ENCODE measurements at places on chromosomes 13 and 19.

GRCh38 chr19:389255-389934 is 19.6 kb downstream of the C2CD4C start:
- DNase-seq: no peak

GRCh38 chr13:78679329-78679728 is 20.4 kb upstream of the OBI1 start:
- DNase-seq: no peak

- DNase-seq: peak; percentile 31
These were observed 28.5 kb upstream of the NPAS1 start for GRCh38 chr19:46990991-46991676.

- DNase-seq: no peak
These were observed 4.2 kb downstream of the FFAR3 start for GRCh38 chr19:35362261-35363000.

DNA sequence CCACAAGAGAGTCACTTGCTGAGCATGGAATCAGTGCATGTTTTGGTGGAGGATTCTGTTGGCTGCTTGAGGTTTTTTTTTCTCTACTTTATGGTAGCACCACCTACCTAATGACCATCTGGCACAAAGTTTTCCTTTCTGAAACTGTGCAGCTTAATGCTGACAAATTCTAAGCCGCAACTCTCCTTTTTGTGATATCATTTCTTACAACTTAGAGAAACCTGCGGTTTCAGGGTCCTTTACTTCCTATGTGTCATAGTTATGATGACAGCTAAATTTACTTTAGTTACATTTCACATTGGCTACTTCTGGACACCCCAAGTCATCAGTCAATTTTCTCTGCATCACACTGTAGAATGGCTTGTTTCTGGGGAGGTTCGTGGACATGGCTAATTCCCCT is 115.4 kb upstream of the TMTC4 start:
- DNase-seq: no peak

DNA sequence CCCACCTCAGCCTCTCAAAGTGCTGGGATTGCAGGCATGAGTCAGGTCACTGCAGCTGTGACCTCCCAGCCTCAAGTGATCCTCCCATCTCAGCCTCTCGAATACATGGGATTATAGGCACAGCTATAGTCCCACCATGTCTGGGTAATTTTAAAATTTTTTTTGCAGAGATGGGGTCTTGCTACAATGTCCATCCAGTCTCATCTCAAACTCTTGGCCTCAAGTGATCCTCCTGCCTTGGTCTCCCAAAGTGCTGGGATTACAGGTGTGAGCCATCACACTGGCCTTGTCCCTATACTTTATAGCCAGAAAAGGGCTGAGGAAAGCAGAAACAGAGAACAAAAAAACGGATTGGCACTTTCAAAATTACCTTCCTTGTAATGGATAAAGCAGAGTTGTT is 4.8 kb upstream of the FBXO27 start:
- DNase-seq: no peak

- peak; percentile 50 for DNase-seq
These were observed 113.9 kb downstream of the CRYL1 start for GRCh38 chr13:20411638-20412342.

DNA sequence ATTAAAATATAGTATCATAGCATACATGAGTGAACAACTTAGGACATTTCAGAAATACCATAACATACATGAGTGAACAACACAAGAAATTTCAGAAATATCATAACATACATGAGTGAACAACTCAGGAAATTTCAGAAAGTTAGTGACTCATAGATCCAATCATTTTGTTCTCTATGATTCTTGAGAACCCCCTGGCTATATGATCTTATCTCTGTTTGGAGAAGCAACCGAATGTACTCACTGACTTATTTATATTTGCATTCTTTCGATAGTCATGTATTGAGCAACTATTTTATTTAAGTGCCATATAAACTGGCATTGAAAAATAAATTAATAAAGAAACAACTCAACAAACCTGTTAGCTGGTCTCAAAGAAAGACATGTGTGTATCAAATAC is 251.1 kb downstream of the EFNB2 start:
- DNase-seq: no peak

DNA sequence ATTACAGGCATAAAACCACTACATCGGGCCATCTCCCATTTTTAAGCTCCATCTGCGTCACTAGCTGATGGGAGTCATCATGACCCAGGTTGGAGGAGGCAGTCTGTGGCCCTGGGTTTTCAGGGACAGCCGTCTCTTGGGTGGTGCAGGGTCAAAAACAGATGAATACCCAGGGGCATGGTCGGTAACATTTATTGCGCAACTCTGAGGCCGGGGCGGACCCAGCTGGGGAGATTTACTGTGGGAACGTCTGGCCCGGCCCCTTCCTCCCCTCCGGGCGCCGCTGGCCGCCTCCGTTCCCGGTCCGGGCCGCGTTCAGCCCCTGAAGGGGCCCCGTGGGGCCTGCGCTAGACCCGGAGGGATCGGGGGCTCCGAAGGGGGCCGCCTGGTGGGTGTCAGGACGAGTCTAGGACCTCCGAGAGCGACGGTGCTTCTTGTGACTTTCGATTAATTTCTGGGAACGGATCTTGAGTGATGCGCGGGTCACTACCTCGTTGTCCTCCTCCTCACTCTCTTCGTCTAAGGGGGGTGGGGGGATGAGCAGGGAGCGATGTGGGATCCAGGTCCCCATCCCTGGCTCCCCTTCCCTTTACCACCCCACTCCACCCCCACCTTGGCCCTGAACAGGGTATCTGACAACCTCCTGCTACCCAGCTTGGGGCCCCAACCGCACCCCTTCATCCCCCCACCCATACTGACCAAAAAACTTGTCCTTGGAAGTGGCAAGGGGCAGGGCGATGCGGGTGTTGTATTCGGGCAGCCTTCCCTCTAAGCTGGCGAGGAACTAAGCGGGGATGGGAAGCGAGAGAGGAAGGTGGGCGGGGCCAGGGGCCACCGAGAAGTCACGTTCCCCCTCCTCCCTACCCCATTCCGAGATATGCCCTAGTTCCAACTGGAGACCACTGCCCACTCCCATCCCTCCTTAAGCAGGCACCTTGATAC is 1.6 kb upstream of the RGL3 start:
- DNase-seq: no peak

DNA sequence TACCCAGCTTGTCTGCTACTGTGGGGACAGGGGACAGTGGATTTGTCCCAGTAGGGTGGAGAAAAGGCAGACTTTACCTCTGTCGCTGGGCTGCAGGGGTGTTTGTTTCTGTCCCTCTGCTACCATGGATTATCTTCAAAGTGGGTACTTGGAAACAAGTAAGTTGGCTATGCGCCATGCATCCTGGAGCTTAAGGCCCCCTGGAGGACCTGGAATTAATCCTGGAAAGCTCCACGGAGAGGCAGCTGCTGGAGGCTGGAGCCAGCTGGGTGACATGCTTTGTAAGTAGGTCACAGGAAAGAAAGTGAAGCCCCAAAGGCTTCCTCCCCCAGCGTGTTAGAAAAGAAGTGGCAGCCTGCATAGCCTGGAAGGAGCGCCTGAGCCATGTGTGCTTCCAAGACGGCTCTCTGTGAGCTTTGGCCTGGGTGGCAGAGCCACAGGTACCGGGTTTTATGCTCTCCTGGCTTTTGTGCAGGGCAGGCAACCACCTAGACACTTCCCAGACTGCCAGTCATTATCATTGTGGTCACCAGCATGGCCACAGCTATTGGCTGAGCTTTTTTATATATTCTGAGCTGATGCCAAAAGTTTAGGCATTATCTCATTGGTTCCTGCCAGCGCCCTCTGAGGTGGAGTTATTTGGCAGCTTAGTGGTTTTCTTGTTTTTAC is 9.5 kb downstream of the B3GLCT start:
- no peak for DNase-seq

DNA sequence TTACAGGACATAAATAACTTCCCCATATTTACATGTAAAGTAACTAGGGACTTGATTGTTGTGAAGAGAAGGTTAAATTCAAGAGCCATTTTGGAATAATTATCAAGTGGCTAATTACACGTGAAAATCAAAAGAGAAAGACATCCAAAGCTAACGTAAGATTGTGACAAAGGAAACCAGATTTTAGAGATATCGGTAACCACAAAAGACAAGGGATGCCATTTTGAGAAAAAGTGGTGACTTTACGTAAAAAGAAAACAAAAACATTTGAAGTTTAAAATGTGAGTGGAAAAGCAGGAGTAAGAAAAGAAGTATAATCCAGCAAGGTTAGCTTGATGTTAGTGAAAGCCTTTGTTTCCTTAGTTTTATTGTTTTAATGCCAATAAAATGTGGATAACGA is 10.9 kb upstream of the VWA8 start:
- DNase-seq: peak; percentile 43

GRCh38 chr13:66745307-66745706 is 484.8 kb downstream of the PCDH9 start:
- no peak for DNase-seq

DNA sequence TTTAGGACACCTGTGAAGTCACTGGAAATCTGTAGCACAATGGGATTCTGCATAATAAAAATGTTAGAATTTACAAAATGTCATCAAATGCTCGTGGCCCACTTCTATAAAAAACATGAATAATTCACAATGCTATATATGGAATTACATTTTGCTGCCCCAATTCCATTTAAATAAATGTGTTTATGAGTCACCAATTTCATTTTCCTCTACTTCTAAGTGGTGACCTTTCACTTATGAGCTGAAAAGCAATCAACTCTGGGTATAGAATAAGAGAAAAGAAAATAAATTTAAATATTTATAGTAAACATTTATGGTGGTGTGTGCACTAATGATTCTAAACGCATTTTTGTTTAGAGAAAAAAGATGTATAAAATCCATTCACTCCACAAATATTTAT is 516.7 kb upstream of the MIR17HG start:
- DNase-seq: no peak

GRCh38 chr19:33139165-33139564 is 7.3 kb downstream of the WDR88 start:
- no peak for DNase-seq

GRCh38 chr13:113918580-113918979 is 54.7 kb upstream of the GAS6 start:
- DNase-seq: no peak

- no peak for DNase-seq
These were observed 14.6 kb upstream of the SERPINE3 start for GRCh38 chr13:51324714-51325420.

- DNase-seq: no peak
These were observed 37.0 kb downstream of the CERS4 start for GRCh38 chr19:8245869-8246835.

DNA sequence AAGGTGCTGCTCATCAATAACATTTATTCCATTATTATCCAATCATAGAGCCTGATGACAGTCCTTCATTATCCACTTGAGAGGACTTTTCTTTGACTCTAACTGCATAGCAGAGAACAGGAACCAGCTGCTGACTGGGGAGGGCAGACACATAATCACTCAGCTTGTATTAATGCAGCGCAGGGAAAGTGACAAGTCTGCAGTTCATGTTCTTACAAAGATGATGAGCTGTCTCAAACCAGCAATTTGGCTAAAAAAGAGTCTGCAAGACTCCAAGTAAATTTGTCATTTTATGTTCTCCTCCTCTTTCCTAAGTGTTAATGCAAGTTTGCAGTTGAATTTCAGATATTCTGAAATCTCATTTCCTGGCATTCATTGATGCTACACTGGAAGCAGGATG is 40.0 kb upstream of the CBY2 start:
- no peak for DNase-seq

DNA sequence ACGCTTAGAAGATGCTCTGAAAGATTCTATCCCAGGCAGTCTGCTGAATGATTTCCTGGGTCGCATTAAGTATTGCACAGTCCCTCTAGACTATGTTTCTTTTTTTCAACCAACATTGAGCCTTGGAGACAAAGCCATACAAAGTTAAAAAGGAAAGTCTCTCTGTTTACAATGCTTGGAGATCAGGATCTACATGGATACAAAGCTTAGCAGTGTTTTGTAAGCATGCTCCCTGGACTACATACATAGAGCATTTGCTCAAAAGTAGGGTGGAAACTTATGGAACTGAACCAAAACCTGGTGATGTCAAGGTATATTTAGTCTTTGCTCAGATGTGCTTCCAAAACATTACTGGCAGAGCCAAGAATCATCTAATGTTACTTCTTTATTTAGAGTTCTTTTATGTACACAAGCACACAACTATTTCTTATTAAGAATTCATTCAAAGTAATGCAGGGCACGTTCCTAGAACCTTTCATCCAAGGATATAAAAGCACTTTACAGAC is 241.2 kb downstream of the ABCC4 start:
- DNase-seq: no peak

DNA sequence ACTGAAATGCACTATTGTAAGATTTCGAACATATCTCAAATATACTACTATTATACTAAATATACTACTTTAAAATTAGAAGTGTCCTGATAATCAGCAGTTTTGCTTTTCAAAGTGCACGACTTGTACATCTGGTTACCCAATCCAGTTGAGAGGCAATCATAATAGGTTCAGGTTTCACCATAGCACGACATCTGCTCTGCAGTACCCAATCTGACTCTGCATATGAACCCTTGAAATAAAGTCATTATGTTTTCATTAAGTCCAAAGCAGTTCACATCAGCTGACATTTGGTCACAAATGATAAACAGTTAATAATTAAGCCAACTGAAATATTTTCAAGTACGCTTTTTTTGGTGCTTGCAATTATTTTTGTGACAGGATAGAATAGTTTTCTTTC is 90.6 kb downstream of the PCDH9 start:
- DNase-seq: no peak

DNA sequence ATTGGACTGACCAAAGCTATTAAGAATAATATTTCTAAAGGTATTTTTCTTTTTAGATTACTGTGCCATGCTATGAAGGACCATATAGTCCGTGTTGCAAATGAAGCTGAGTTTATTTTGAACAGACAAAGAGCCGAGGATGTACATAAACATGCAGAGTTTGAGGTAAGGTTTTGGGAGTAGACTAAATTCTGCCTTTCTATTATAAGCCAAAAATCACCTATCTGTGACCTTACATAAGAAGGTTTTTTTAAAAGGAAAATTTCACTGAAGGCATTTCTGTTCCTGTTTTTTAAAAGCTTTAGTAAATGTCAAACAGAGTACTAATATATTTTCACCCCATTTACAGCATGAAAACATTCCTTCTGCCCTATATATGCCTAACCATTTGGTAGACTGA is 127.4 kb downstream of the MAB21L1 start:
- no peak for DNase-seq

GRCh38 chr19:12792853-12793289 is 1.6 kb downstream of the JUNB start:
- DNase-seq: no peak

- no peak for DNase-seq
These were observed 151.5 kb upstream of the RXFP2 start for GRCh38 chr13:31587698-31588266.

GRCh38 chr13:28532388-28533124 is 37.6 kb upstream of the FLT1 start:
- DNase-seq: no peak

DNA sequence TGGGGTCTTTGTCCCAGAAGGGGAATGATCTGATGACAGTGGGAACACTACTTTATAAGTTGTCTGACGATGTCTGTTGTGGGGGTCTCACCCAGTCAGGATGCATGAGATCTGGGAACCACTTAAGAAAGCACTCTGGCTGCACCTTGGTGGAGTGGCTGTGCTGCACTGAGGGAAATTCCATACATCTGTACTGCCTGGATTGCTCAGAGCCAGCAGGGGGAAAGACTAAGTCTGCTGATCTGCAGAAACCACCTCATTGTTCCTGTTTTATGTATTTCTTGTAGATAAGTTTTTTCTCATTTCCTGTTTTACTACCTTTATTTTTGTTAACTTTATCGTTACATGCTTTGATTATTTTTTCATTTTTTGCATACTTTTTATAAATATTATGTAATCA is 27.3 kb downstream of the ZNF430 start:
- no peak for DNase-seq

Data from naive thymus-derived CD4-positive, alpha-beta T cell (primary cell).